Type B pancreatic cell (in vitro differentiated cells): ENCODE measurements at places on chromosomes 11 and 22.

DNA sequence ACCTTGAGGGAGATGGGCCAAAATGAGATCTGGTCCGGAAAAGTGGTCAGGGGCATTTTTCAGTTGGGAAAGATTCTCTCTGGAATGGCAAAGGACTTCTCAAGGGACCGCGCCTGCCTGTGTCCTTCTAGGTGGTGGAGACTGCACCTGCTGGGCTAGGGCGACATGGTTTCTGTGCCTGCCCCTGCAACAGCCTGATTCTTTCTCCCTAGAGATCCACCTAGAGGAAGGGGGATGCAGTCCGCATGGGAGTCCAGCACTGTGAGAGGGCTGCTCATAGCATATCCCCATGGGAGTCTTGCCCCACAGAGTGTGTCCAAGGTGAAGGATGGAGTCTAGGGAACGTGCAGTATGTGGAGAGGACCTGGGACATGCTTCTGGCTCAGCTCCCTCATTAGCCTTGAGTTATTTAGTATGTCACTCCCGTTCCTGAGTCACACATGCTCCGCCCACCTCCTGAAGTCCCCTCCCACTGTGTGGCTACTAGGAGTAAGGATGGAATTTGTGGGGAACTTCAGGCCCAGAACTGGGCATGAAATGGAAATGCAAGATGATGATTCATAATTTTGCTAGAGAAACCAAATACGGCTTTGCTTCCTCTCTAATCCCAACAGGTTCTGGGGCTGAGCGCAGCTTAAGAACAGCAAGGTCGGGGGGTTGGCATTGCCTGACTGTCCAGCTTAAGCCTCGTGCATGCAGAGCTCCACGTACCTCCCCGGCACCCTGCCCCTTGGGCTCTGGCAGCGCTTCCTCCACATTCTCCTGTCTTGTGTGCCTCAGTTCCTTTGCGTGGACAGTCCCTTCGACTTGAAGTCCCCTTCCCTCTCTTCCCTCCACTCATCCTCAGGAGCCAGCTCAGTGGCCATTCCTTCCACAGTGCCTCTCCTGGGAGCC, 35.0 kb downstream of the GRIK4 start:
- no peak for DNase-seq

- DNase-seq, result no peak
Measured at GRCh38 chr22:37133304-37134018, 16.3 kb downstream of the IL2RB start.

DNA sequence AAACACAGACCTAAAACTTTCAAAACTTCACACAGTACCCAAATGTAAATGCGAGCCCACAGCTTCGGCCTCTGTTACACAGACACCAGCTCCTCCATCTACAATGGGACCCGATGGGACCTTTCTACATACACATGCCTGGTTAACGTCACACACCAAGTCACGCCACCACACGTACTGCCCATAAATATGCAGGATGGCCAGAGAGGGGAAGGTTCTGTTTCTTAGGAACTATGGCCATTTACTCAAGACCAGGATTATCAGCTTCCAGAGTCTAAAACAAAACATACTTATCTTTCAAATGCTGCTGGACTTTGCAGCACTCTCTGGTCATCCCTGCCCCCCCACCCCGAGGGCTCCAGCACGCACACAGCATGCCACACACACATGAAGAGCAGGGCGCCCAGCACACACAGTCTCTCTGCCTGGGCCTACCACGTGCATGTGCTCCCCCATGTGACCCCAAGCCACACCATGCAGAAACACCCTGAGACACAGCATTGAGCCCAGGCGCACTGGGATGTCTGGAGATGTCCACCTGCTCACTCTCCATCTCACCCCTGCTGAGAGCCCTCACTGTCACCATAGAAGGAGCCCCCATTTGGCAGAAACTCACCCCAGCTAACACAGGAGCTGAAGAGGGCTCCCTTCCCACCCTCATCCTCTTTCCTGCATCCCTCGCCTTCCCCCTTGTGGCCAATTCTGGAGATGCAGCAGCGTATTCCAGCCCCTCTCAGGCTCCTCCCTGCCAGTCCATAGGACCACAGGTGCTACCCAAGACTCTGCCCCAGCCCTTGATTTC, 61.8 kb downstream of the SLC22A12 start:
- peak; percentile 92 for DNase-seq

DNA sequence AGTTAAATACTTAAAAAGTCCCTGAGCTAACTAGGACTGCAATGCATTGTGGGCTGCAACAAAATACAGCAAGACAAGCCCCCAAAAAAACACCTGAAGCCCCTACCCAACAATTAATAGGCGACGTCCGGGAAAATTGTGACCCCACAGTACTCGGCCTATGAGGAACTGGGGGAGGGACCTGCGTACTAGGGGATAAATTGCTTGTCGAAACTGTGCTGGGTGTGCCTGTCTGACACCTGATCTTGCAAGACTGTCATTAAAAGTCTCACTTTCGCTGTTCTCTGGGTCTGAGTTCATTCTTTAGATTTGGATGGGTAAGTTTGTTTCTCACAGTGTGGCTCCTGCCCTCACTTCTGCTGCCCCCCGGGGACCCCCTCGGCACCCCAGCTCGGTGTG, 15.2 kb downstream of the TANGO2 start:
- no peak for DNase-seq

- no peak for DNase-seq
Measured at GRCh38 chr11:57940044-57940756, 83.5 kb upstream of the OR9Q1 start.

GRCh38 chr11:32184723-32185376, 94.0 kb downstream of the RCN1 start:
- DNase-seq, result no peak
